Stimulated activated CD4-positive, alpha-beta T cell treated with anti-CD3 and anti-CD28 coated beads, Interleukin-4, amount 100 ng/mL, for 1 hour (primary cell): ENCODE measurements at places on chromosomes 4 and X.

GRCh38 chrX:50818986-50819385 is 5.0 kb upstream of the SHROOM4 start:
- DNase-seq: no peak

DNA sequence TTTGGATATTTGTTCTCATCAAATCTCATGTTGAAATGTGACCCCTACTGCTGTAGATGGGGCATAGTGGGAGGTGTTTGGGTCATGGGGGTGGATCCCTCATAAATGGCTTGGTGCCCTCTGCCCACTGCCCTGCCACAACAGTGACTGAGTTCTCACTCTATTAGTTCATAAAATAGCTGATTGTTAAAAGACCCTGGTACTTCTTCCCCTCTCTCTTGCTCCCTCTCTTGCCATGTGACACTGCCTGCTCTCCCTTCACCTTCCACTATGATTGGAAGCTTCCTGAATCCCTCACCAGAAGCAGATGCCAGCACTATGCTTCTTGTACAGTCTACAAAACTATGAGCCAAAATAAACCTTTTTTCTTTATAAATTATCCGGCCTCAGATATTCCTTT is 182.2 kb downstream of the CAMK2D start:
- no peak for DNase-seq

GRCh38 chr4:74523096-74523495 is 78.2 kb downstream of the AREG start:
- no peak for DNase-seq

GRCh38 chr4:12791536-12791935 is 692.6 kb downstream of the RAB28 start:
- DNase-seq: no peak

GRCh38 chr4:31442236-31442635 is 722.1 kb downstream of the PCDH7 start:
- no peak for DNase-seq
